Esophagus squamous epithelium (tissue), 5 donors: ENCODE measurements at places on chromosomes 4 and X.

- DNase-seq = no peak
Measured at GRCh38 chr4:66252291-66252690, 582.0 kb upstream of the EPHA5 start.

DNA sequence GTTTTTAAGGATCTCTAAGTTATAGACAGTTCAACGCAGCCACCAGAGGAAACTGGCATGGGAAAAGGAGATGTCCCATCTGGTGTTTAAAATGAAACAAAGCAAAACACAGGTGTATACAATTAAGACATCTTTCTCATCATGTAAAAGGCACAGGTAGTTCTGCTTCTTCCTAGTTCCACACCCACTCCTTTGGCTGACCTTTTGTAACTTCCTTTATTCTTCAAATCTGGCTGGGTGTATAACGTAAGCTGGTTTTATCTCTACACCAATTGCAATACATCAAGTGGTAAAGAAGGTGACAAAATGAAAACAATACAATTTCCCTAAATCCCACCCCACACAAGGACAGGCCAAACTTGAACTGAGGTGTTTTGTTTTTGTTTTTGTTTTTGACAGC is 27.3 kb upstream of the FBXW7 start:
- no peak for DNase-seq

DNA sequence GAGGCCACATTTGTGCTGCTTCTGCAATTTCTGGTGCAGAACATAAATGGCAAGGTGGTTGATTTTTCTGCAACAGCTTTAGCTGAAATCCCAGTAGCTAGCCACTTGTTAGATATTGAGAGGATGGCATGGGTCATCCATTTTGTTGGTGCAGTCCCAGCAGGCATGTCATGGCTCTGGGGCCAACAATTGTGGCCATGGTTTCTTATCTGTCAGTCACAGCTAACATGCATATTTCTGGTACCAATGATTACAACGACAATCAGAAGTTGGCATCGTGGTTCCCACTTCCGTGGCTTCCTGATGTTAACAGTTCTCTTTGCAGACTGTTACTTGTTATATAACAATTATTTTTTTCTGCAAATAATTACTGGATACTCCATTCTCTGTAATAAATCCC is 42.8 kb upstream of the PRKG2 start:
- no peak for DNase-seq

GRCh38 chrX:121172703-121173102 is 125.3 kb downstream of the GLUD2 start:
- no peak for DNase-seq

GRCh38 chr4:11415409-11416070 is 13.2 kb downstream of the HS3ST1 start:
- DNase-seq = no peak

DNA sequence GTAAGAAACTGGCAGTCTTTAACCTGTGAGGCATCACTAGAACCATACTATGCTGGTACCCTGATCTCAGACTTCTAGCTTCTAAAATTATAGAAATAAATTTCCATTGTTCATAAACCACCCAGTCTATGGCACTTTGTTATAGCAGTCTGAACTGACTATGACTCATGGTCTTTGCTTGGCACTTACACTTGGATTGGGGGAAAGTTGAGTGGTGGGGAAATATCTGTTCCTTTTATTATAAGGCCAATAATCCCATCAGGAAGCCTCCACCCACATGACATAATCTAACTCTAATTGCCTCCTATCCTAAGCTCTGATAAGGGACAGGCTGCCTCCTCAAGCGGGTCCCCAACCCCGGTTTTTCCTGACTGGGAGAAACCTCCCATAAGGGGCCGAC is 61.4 kb upstream of the PACRGL start:
- no peak for DNase-seq

DNA sequence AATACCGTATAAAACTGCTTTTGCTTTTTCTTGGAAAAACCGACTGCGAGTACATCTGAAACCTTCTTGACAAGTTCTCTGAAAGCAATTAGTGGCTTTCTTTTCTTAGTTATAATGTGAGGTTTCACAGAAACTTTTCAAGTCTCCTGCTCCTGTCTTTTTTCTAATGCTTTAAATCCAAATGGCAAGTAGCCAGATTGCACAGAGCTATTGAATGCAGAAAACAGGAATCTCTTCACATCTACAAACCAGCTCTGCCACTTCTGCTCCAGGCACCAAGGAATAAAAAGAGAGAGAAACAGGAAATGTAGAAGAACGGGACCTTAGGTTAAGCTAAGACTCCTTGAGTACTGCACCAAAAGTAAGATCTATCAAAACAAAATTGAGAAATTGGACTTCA is 267.3 kb upstream of the TET2 start:
- DNase-seq = no peak

DNA sequence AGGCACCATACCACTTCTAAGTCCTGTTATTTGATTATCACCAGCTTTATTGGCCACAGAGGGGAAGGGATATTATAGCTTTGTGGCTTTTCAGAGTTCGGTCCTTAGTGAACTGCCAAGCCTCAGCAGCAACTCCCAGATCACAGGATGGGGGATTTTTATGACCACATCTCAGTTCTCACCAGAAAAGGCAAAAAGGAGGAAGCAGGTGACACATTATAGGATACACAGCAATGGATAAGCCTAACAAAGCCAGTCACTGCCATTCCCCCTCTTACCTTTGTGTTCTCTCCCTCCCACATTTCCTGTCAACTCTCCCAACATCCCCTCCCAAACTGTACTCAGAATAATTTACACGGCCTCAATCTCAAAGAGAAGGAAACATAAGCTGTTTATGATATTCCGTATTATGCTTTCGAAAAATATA is 142.8 kb downstream of the MGST2 start:
- DNase-seq = no peak

GRCh38 chr4:145177511-145177905 is 2.9 kb downstream of the OTUD4 start:
- DNase-seq = no peak

DNA sequence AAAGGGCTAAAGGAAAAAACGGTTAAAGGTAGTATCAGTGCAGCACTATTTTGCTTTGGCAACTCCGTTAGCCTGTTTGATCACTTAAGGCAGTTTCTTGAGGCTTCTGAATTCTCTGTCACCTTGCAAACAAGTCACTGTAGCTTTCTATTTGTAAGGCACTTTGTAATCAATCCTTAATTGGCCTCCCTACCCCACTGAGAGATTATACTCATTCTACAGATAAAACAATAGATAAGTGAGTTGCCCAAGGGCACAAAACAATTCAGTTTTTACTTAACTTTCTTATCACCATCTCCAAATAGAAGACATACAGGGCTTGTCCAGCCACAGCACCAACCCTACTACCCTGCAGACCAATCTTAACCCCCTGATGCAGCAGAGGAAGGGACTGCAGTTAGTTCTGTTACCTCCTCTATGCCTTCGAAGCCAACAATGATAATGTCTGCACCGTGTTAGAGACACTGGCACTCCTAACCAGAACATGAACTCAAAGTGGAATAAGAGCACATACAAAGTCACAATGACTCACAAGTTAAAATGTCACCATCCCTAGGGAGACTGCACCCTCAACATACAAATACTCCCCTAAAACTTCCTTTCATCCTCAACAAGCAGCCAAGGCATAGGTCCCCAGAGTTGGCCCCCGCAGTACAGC is 1.7 kb downstream of the TMEM185A start:
- DNase-seq = no peak

- DNase-seq = no peak
Measured at GRCh38 chr4:15162465-15163283, 160.4 kb downstream of the CPEB2 start.

DNA sequence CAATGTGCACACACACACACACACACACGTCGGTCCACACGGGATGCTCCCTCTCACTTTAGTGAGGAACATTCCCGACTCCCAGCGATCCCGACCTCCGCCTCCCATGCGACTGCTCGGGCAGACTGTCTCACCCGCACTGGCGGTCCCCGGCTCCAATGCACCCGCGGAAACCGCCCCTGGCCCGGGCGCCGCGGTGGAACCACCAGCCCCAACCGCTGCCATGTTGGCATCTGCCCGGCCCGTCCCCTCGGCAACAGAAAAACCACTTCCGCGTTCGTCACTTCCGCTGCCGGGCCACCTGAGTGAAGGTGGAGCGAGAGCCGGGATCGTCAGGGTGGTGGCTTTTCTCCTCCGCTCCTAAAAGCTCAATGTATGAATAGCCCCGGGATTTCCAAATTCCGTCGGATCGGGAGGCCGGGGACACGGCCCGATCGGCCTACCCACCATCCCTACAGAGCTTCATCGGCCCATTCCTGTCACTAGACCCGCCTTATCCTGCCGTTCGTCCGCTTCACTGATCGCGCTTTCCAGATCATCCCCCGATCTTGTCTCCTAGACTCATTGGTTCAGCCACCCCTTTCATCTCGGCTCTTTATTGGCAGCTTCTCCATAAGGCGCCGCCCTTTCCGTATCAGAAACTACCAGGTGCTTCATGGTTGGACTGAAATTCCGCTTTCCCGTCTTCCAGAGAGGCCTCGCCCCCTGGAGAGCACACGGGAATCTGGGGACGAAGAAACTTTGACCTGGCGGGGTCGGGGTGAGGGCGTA is at the start of gene SLC35A2:
SLC35A2 (minus strand) TSS at position 235 of the 771 bp plus-strand sequence; CDS start at position 225, 10 bp downstream.
- peak; percentile 16 for DNase-seq

DNA sequence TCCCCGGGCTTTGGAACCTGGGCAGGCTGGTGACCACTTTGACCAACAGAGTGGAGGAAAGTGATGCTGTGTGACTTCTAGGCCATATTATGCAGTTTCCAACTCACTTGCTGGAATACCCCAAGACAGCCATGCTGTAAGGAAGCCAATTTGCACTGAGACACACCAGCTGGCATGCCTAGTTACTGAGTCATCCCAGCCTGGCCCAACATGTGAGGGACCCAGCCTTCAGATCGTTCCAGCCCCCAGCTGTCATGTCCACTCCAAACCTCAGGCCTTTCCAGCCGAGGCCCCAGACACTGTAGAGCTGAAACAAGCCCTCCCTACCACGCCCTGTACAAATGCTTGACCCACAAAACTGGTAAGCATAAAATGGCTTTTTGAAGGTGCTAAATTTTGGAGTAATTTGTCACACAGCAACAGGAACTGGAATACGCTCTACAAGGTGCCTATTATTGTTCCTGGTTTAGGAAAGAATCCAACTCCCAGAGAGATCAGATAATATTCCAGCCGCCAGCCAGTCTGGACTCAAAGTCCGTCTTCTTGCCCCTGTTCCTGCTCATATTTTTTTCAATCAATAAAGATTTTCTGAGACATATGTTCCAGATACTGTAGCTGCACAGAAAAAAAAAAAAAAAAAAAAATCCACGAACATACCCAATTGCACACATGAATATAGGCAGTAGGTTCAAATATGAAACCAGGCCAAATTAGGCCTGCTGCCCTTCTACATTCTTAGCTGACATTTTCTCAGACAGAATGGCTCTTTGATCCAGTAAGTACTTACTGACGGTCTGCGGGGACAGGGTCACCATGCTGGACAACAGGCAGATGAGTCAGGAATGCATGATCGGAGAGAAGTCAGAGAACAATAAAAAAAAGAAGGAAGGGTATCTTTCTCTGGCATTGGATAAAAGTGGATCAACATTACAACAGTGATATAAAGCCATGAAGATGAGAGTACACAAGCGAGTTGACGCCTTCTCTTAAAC is 35.1 kb downstream of the SH3KBP1 start:
- DNase-seq = no peak

- DNase-seq = no peak
Measured at GRCh38 chrX:12954981-12955380, 19.9 kb upstream of the TMSB4X start.

DNA sequence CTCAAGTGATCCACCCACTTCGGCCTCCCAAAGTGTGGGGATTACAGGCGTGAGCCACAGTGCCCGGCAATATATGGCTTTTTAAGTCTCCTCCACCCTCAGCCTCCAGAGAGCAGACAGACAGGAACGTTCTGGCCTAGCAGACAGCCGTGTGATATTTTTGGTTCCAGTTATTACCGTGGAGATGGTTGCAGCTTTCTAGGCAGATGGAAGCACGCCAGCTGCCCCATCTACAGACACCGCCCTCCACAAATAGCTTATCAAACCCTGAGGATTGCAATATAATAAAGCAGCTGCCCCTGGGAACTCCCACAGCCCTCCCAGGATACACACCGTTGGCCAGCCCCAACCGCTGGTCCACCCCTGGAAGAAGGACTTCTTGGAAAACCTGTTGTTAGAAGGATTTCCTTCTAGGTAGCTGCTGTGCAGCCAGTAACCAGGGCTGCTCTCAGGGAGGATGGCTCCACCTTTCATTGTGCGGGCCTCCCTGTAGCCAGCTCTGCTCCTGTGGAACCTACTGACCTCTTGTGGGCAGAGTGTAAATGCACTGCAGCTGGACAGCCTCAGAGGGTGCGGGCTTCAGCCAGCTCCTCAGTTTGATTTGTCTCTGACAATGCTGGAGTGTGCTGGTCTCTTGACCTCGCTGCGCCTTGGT is 44.0 kb downstream of the SLC25A5 start:
- no peak for DNase-seq

DNA sequence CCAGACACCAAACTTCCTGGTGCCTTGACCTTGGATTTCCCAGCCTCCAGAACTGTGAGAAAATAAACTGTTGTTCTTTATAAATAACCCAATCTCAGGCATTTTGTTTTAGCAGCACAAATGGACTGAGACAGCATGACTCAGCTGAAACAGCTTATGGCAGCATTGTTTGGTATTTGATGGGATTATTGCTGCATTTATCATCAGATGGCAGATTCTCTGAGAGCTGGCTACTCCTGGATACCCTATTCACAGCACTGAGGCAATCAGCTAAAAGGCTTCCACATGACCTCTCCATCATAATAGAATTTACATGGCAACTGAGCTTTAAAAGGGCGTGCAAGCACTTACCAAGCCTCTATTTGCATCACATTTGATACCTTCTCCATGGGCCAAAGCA is 623.1 kb upstream of the CPEB2 start:
- DNase-seq = no peak

- no peak for DNase-seq
Measured at GRCh38 chr4:88196523-88197185, 38.2 kb upstream of the ABCG2 start.

GRCh38 chr4:47788126-47788525 is 49.7 kb downstream of the CORIN start:
- DNase-seq = no peak

DNA sequence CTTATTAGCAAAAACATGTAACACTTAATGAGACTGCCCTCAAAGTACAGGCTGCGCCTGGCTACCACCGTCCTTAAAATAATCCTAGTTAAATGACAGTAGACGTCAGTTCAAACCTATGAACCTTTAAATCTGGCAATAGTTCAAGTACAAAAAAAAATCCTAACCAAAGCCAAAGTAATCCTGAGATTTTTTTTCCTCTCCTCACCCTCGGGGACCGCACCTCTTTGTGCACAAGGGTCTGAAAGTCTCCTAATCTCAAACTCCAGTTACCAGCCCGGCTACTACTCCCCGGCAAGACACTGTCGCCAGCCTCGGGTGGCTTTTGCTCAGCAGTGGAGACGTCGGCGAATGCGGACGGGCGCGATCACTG is 439 bp downstream of the SEC31A start:
- no peak for DNase-seq
